ENCODE measurements at places on chromosomes 6 and 20.

GRCh38 chr6:21049572-21049971 lies 515.3 kb downstream of the CDKAL1 start:
- no peak for DNase-seq

GRCh38 chr6:157403686-157404051 lies 22.7 kb downstream of the ZDHHC14 start:
- DNase-seq: no peak

- no peak for DNase-seq
Measured at GRCh38 chr6:109523478-109523877, 40.5 kb upstream of the ZBTB24 start.

DNA sequence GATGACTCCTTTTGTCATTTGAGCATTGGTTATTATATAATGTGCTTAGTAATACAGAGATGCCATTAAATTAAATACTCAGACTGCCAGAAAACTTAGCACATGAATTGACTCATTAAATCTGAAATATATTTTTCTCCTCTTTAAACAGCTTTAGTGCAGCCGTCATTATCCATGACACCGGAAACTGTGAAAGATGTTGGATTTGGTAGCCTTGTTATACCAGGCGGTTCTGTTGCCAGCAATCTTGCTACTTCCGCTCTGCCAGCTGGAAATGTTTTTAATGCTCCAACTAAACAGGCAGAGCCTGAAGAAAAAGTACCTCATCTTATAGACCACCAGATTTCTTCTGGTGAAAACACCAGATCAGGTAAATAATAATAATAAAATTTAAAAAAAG lies 97.6 kb downstream of the SCAF8 start:
- no peak for DNase-seq

- DNase-seq: peak; percentile 66
Measured at GRCh38 chr6:36623547-36624459, 29.6 kb downstream of the SRSF3 start.

DNA sequence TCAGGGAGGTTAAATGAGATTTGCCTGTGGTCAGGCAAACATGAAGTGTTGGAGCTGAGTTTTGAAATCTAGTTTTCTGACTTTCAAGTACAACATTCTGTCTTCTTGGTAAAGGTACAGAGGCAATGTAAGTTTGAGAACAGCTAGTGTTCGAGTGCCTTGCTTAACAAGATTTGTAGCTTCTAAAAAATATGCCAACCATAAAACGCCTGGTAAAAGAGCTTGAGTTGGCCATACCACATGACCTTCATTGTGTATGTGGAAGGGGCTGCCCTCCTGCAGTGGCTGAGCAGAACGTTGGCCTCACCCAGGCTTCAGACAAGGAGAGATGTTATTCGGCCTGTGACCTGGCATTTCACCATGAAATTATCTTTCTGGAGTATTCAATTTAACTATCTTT lies 86.5 kb downstream of the MAP7 start:
- no peak for DNase-seq

DNA sequence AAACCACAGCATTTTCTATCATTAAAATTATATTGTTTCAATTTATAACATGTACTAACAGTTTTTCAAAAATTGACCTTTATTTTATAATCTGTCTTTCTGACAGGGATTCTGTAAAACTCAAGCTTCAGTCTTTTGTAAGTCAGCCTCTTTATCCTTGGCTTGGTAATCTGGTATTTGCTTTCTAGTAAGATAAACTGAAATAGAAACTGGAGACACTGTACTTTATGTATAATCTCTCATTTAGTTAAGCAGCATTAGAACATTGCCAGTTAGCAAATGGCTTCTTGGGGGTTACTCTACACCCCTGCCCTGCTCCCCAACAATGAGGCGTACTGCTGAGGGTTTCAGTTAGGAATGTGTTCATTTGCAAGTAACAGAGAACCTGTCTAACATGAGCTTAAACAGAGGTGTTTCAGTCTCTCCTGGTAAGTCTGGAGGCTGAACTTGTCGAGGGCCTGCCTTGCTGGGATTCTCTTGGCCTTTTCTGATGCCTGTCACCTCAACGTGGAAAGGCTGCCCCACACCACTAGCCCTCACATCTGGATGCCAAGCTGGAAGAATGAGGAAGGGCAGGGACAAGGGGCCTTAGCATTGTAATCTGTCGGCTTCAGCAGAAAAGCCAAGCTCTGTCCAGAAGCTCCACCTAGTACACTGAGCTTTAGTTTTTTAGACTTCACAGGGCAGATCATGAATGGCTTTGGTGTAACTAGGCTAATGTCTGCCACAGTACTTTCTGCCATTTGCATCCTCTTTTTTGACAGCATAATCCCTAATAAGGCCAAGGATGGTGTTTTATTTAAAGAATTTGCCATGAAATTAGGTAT lies 34.8 kb downstream of the SH3BGRL2 start:
- no peak for DNase-seq

All from stimulated activated CD4-positive, alpha-beta T cell treated with anti-CD3 and anti-CD28 coated beads, Interleukin-2, amount 100 ng/mL, for 4 hours (primary cell).